ENCODE measurements at places on chromosomes 16 and 17.

DNA sequence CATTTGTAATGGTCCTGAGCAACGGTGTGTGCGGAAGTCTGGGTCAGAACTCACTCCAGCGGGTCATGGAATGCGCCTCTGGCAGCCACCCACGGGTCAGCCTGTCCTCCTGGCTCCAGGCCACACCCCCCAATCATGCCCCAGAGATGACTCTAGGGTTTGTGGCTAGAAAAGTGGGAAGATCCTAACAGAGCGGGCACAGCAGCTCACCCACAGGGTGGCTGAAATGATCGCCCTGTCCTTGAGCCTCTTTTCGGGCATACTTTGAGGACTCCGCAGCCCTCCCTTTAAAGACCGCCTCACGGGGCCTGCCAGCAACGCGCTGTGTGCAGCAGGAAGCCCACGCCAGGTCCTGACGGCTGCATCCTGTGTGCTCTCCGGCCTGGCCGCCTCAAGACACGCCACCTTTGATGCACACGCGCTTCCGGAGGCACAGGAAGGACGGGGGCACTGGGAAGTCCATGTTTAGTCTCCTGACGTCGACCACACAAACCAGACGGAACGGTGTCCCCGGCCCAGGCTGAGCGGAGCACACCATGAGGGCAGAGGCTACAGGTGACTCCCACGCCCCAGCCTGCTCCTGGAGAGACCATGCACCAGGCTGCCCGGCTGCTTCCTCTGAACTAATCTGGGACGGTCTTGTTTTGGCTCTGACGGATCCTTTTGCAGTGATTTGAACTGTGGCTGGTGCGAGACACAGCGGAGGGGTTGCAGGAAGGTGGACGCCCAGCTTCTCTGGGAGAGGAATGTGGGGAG lies 92.9 kb downstream of the TBC1D16 start:
- no peak for DNase-seq

GRCh38 chr17:4267402-4267801 lies 3.6 kb upstream of the ANKFY1 start:
- DNase-seq: no peak

DNA sequence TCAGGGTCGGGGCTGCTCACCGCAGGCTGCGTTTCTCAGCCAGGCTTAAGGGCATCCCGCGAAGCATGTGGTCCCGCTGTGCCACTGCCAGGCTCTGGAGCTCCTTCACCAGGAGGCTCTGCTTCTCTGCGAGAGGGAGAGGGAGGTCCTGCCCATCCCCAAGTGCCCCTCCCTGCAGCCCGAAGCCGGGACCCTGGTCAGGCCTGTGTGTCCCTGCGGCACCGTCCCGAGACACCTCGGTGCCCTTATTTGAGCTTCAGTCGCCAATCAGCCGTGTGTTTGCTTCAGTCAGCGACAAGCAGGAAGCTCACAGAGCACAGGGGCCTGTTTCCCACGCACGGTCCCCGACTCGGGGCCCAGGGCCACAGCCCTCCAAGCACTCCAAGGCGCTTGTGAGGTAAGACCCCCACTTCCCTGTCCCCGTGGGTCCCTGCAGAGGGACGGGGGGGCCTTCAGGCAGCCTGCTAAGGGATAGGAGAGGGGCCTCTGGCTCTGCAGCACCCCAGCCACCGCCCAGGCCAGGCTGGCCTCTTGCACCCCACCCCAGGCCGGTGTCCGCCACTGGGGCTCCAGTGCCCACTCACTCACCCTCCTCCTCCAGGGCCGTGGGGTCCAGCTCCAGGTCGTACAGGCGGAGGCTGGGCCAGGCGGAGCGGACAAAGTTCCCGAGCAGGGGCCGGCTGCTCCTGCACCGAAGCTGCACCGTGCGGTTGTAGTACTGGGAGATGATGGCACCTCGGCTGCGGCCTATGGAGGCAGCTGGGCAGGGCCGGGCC lies 3.2 kb downstream of the TMC6 start:
- no peak for DNase-seq

GRCh38 chr16:55373489-55373832 lies 49.5 kb downstream of the IRX6 start:
- DNase-seq: no peak

DNA sequence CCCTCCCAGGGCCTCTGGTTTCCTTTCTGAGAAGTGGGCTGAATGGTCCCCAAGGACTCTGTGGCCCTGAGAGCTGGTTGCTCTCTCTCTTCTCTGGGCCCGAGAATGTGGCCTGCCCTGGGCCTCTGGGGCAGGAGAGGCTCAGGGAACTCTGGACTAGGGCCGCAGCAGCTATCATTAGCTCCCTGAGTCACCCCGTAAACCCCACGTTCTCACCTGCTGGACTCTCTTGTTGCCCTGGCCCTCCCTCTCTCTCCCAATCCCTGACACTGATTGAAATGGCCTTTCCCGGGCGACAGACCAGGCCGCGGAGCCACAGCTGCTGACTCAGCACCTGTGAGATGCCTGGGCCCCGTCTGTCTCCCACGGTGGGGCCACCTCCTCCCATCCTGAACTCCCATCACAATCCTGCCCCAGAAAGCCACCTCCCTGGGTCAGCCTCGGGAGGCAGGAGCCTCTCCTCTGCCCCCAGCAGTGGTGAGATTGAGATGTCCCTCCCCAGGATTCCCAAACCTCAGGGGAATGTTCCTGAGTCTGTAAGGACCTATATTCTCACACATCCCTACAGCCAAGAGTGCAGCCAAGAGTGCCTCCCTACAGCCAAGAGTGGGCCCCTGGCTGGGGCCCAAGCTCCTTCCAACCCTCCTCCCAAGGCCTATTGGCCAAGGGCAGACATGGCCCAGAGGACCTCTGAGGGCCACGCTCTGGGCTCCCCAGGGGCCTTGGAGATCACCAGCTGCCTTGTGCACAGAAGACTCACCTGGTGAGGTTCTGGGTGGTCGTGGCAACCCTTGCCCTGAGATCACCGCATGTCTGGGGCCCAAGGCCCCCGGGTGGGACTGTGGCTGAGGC lies 470 bp downstream of the TRPV3 start:
- no peak for DNase-seq

GRCh38 chr16:77470851-77471250 lies 36.0 kb upstream of the ADAMTS18 start:
- DNase-seq: no peak

DNA sequence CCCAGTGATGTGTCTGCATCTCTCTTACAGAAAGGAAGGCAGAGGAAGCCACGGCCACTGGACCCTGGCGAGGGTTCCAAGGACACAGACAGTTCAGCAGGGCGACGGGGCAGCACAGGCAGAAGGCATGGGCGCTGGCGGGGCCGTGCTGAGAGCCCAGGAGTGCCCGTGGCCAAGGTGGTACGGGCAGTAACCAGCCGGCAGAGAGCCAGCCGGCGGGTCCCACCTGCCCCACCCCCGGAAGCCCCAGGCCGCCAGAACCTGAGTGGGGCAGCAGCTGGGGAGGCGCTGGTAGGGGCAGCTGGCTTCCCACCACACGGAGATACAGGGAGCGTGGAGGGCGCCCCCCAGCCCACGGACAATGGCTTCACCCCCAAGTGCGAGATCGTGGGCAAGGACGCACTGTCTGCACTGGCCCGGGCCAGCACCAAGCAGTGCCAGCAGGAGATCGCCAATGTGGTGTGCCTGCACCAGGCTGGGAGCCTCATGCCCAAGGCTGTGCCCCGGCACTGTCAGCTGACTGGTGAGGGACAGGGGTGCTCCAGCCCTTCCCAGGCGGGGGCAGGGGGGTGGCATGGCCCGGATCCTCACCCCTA lies 7.8 kb downstream of the XYLT2 start:
- no peak for DNase-seq

- DNase-seq: no peak
Measured at GRCh38 chr17:76957678-76958464, 89.7 kb downstream of the MGAT5B start.

DNA sequence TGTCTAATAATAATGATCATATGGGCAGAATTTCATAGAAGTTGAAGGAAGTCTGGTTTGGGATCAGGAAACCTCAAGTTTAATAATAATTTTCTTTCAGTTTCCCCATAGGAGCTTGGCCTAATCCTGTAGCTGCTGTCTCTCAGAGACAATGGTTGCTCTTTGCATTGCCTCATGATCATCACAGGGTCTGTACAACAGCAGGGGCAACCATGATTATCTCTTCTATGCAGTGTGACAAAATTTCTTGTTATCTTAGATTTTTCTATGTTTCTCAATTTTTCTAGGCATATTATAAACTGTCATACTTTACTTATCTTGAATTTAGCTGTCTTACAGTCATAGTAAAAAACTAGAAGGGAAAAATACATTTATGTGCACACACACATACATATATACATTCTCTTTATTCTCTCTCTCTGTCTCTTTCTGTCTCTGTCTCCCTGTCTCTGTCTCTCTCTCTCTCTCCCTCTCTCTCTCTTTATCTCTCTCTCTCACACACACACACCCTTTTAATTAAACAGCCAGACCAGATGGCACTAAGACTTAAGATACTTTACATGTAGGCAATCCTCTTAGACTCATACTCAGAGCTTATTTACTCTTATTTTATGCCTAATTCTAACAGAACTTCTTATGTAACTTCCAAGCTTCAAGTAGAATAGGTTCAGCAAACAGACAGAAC lies 30.5 kb downstream of the SMIM36 start:
- no peak for DNase-seq

DNA sequence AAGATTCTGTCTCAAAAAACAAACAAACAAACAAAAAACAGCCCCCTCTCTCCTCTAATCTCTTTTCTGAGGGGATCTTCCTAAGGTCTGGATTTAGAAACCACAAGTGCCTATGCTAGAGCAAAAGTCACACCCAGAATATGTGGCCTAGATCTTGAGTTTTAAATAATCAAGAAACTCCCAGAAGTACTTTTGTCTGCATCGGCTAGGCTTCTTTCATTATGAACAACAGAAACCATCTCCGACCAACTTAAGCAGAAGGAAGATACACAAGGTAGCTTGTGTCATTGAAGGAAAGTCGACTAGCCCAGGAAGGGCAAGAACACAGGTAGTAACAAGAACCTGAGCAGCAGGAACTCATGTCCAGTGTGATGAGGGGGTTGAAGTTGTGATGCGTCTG lies 73.9 kb upstream of the KIFC3 start:
- DNase-seq: no peak

DNA sequence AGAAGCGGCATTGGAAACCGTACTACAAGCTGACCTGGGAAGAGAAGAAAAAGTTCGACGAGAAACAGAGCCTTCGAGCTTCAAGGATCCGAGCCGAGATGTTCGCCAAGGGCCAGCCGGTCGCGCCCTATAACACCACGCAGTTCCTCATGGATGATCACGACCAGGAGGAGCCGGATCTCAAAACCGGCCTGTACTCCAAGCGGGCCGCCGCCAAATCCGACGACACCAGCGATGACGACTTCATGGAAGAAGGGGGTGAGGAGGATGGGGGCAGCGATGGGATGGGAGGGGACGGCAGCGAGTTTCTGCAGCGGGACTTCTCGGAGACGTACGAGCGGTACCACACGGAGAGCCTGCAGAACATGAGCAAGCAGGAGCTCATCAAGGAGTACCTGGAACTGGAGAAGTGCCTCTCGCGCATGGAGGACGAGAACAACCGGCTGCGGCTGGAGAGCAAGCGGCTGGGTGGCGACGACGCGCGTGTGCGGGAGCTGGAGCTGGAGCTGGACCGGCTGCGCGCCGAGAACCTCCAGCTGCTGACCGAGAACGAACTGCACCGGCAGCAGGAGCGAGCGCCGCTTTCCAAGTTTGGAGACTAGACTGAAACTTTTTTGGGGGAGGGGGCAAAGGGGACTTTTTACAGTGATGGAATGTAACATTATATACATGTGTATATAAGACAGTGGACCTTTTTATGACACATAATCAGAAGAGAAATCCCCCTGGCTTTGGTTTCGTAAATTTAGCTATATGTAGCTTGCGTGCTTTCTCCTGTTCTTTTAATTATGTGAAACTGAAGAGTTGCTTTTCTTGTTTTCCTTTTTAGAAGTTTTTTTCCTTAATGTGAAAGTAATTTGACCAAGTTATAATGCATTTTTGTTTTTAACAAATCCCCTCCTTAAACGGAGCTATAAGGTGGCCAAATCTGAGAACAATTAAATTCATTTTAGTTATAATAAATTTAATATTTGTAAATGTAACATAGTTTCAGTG lies 1.7 kb downstream of the HEXIM1 start:
- peak; percentile 56 for DNase-seq

GRCh38 chr17:17077101-17077500 lies 34.8 kb downstream of the MPRIP start:
- no peak for DNase-seq

DNA sequence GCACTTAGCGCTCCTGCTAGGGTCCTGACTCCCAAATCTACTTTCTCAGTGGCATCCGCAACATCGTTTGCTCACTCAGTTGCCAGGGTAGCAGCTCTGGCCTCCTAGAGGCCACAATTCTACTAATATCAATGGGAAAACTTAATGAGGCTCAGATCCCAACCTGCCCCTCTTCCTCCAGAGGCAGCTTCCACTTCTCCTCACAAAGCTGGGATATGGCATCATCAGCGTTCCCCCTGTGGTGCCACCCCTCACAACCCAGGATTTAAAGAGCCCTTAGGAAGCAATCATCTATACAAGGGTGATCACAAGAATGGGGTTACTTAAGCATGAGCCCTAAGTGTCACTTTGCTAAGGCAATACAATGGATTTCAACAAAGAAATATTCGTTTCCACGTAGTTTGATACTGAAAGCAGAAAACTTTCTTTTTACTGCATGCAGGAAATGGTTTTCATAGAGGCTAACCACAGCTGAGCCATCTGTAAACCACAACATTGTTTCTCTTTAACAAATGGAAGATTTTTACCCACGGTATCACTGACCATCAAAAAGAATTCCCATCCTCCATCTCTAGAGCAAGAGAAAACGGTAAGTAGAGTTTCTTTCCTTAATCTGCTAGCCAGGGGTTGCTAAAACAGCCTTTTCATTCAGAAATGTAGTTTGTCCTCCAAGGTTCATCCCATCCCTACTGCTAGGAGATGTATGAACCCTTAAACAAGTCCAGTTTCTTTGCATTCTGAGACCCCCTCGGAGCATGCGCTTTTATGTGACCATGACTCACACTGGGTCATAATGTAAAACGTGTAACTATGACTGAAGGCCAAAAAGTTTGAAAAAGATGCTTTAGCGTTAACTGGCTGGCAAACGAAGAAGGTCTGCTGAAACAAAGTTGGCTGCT lies 68.3 kb upstream of the BCAR1 start:
- DNase-seq: no peak

GRCh38 chr17:34974179-34974578 lies 6.1 kb upstream of the LIG3 start:
- no peak for DNase-seq

- no peak for DNase-seq
Measured at GRCh38 chr17:34010534-34010933, 244.6 kb upstream of the CCL2 start.

- DNase-seq: no peak
Measured at GRCh38 chr16:49969091-49970030, 55.7 kb upstream of the CNEP1R1 start.

DNA sequence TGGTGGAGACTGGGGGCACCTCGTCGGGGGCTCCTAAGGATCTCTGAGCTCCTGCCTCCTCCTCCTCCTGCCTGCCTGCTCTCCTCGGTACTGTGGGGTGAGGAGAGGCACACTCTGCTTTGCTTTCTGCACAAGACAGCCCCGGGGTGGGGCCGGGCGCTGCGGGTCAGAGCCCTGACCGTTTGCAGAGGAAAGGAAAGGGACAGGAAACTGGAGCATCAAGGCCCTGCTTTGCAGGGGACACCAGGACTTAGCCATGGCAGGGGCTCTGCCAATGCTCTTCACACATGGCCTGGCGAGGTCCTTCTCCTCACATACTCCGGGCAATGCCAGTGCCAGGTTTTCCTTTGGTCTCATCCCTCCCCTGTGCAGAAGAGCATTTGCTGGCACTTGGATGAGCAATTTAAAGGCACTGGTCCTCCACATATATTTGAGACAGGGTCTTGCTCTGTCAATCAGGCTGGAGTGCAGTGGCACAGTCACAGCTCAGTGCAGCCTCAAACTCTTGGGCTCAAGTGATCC lies 23.8 kb upstream of the DOC2B start:
- no peak for DNase-seq
